NCI-H2081 treated with DMSO at 0.1 percent for 48 hours (cell line): ENCODE measurements at places on chromosomes 11 and 22.

GRCh38 chr22:48534395-48534958 lies 1293.2 kb downstream of the BRD1 start:
- DNase-seq, result no peak

- DNase-seq, result no peak
Observed at GRCh38 chr11:69170704-69171103, 15.0 kb downstream of the SMIM38 start.

- DNase-seq, result no peak
Observed at GRCh38 chr11:76667271-76667818, 3.2 kb downstream of the LRRC32 start.

DNA sequence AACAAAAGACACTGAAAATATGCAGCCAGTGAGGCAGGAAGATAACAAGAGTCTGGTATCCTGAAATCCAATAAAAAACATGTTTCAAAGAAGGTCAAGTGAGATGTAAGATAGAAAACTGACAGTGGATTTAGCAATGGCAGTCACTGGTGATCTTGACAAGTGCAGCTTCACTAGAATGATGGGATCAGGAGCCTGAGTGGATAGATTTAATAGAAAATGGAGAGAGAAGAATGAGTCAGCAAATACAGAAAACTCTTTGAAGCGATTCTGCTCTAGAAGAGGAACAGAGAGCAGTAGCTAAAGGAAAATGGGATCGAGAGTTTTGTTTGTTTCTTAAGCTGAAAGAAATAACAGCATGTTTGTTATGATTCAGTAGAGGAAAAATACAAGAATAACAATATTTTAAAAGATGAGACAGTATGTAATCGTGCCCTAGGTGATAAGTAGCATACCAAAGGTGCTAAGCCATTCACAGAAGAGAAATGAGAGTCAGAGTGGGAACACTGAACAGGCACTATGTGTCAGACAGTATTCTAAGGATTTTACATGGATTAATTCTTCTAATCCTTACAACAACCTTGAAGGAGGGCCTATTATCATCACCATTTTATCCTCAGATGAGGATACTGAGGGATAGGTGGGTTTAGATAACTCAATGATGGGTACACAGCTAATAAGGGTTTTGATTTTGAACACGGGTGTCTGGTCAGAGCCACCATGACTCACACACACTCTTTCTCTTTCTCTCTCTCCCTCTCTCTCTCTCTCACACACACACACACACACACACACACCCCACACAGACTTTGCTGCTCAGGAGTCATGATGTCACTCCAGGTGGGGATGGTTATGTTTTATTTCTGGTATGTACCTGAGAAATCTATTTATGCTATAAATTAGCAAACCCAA lies 36.3 kb downstream of the MRE11 start:
- no peak for DNase-seq

GRCh38 chr11:31810779-31811647 lies at the start of gene PAX6:
Gene PAX6 (minus strand): TSS chr11:31811322. CDS start chr11:31806411, 4,911 bp downstream.
- DNase-seq, result peak; percentile 94

GRCh38 chr11:12813371-12814225 lies 139.4 kb downstream of the TEAD1 start:
- no peak for DNase-seq

- DNase-seq, result no peak
Observed at GRCh38 chr11:120587299-120587698, 75.8 kb downstream of the GRIK4 start.

DNA sequence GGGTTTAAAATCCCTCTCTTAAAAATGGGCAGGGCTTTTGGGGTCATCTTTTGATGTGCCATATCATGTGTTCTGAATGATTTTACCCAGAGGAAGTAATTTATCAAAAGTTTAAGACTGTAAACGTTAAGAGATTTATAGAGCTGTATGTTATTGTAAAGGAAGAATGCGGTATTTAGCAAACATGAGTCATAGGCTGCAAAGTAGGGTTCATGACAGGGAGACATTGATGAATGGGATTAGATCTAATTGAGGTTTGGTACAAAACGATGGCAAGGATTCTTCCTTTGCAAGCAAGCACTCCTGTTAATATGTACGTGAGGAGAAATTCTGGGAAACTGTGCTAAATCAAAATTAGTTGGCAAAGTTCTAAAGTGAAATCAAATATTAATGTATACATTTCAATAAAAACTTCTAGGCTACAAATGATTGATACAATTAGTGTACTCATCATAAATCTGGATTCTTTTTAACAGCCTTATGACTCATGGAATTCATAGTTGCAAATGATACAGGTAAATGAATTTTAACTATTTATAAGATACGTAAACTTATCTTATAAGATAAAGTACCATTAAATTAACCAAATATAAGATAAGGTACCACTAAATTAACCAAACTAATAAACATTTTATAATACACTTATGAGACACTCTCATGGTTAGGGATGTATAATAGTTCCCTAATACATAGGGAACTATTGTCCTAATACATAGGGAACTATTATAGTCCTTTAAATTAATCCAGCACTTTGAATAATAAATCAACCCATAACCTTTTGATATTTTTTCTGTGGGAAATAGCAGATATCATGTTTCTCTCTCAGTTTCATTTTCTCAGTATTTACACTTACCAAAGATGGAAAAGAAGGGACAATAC lies 58.4 kb downstream of the KIF18A start:
- DNase-seq, result no peak

DNA sequence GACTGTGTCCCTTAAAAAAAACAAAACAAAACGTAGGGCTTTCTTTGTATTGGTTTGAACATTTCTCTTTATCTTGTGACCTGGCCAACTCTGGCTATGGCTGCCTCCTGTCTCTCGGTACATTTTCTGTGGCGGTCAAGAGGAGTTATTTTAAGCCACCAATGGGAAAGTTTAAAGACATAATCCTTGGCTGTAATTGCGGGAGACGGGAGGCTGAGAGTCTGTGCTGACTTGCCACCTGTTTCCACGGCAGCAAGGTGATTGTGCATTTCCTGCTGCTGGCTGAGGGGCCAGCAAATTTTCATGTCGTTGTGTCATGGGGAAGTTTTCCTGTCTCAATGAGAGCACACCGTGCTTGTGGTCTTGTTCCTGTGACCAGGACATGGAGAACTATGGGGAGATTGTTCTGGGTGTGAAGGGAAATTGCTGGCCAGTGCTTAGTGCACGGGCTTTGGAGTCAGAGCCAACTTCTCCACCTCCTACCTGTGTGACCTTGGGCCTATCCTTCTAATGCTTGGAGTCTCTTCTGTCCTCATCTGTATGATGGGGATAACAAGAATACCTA lies 11.0 kb downstream of the PTPRJ start:
- peak; percentile 41 for DNase-seq

DNA sequence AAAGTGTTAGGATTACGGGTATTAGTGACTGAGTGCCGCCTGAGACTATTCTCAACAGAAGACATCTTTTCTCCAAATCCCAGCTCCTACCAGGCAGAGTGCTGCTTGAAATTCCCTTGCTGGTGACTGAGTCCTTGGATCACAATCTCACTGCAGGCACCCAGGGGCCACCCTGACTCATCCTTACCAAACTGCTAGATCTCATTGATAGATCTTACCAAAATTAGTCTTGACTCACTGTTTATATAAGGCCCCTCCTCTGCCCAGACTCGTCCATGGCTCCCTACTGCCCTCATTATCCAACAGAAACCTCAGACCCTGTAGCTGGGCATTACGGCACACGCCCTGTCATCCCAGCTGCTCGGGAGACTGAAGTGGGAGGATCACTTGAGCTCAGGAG lies 14.7 kb downstream of the TBC1D10A start:
- no peak for DNase-seq

DNA sequence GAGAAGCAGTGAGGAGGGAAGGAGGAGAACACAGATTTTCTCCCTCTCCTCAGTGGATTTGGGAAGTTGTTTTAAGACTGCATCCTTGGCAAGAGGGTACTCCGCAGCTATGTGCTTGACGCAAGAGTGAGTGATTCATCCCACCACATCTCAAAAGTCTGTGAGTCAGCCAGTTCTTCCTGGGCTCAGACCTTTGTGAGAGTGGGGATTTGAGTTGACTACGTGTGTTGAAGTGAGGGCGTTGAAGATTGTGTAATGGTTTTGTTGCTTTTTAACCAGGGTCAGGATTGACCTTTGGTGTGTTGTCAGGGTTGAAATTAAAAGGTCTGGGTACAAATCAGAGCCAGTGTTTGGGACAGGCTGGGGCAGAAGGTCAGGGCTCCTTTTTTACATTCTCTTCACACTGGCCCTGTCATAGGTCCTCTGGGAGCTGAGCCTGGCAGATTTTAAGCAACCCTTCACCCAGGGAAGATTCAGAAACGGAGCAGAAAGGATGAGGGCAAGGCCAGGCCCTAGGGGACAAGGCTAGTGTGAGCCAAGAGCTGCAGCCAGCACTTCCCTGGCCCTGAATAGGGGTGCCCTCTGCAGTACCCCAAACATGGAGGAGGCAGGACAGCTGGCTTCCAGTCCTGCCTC lies 4.2 kb upstream of the C11orf86 start:
- no peak for DNase-seq
